ENCODE measurements at places on chromosomes 13 and 19.

DNA sequence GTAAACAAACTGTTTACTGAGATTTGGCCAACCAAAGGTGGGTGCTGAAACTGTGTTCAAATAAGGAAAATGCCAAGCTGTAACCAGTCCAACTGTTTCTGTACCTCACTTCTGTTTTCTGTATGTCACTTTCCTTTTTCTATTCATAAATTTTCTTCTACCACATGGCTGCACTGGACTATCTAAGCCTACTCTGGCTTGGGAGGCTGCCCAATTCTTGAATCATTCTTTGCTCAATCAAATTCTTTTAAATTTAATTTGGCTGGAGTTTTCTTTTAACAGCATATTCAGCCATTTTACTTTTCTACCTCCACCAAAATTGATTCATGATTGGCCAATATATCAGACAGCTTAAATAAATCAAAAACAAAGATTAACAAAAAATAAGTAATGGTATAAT is 1575.5 kb upstream of the SPRY2 start:
- DNase-seq, result no peak

GRCh38 chr13:41502031-41502430 is 44.7 kb downstream of the RGCC start:
- no peak for DNase-seq

- peak; percentile 57 for DNase-seq
Measured at GRCh38 chr13:65600702-65601101, 1629.4 kb downstream of the PCDH9 start.

DNA sequence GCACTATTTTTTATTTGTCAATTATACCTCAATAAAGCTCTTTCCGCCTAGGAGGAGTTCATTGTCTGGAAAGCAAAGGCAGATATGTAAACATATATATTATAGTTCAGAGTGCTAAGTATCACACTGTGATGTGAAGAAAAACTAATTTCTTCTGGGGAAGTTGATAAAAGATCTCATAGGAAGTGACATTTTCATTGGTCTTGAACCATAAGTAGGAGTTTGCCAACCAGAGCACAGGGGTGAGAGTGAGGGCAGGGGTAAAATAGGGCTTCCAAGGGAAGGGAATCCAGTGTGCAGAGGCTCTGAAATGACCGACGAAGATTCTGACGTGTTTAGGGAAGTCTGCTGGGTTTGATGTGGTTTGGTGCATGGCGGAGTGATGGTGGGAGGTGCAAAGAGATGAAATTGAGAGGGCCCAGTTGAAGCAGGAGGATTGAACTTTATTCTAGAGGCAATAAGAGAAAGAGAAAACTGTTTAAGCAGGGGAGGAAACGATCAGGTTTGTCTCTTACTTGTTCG is 780 bp upstream of the GTF2F2 start:
- no peak for DNase-seq

DNA sequence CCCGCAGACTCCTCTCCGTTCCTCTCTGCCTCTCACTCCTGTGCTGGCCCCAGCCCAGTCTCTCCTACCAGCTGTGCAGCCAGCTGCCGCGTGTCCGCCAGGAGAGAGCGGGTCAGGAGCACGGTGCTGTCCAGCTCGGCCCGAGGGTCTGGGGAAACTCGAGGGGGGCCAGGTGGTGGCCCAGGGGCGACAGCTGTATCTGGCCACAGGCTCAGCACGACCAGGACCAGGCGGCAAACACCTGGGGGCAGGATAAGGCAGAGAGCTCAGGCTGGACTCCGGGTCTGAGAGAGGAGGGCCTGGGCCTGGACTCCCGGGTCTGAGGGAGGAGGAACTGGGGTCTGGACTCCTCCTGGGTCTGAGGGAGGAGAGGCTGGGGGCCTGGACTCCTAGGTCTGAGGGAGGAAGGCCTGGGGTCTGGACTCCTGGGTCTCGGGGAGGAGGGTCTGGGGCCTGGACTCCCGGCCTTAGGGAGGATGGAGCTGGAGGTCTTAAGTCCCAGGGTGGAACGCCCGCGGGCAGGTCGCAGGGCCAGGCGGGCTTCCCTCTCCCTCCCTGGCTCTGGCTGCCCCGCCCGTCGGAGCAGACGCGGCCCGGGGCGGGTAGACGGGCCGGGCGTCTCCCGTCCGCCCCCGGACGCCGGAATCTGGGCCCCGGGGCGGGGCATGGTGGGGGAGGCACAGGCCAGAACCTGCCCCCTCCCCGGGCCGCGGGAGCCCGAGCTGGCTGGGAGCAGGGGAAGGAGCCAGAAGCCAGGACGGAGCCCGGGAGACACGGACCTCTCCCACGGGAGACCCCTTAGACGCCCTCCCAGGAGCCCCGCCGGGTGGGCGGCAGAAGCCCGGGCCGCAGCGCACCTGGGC is 1.3 kb downstream of the IL11 start:
- peak; percentile 87 for DNase-seq
